Astrocyte (in vitro differentiated cells and primary cell): ENCODE measurements at places on chromosomes 11 and 22.
A peak's percentile ranks its signal among the peaks of the same experiment; 100 is the strongest.

DNA sequence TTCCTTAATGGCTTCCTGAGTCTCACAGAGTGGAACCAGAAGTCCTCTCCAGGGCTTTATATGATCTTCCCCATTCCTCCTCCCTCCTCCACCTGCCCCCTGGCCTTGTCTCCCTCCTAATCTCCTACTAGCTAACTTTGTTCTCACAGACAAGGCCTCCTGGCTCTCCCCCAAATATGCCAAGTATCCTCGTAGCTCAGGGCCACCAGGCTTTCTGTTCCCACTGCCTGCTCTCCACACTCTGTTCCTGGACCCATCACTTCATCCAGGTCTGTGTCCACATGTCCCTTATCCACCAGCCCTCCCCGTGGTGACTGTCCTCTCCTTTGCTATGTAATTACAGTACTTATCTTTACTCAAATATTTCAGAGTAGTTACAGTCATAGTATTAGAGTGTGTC lies 23.2 kb upstream of the LMO1 start:
- DNase-seq, result no peak

DNA sequence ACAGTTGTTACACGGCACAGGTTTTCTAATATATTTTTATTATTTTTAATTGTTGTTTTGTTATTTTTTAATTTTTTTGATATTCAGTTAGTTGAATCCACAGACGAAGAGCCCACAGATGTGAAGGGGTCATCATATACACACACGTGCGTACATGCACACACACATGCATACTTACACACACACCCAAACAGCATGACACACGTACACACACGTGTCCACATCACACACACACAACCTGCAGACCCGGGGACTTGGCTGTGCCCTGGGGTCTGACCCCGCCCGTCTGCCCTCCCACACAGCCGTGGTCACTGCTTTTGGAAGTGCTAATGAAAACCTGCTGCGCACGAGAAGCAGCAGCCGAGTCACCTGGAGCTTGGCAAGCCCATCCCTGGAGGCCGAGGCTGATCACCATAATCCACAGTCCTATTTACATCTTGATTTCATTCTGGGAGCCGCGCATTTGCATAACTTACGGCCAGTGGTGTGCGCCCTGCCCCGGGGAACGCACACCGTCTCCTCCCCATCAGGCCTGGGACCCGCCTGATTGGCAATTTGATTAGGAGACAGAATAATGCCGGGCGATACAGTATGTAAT lies 110.3 kb downstream of the BRD1 start:
- no peak for DNase-seq

- DNase-seq, result peak; percentile 42
These were observed 155.7 kb downstream of the GRIK4 start for GRCh38 chr11:120667281-120667680.

- no peak for DNase-seq
These were observed 68.3 kb upstream of the CTSC start for GRCh38 chr11:88405853-88406252.

- DNase-seq, result no peak
These were observed 57.2 kb downstream of the WNT11 start for GRCh38 chr11:76148941-76149613.

GRCh38 chr11:87398931-87399330 lies 361.2 kb downstream of the TMEM135 start:
- no peak for DNase-seq

- no peak for DNase-seq
These were observed 39.7 kb downstream of the ACAT1 start for GRCh38 chr11:108160970-108161566.

DNA sequence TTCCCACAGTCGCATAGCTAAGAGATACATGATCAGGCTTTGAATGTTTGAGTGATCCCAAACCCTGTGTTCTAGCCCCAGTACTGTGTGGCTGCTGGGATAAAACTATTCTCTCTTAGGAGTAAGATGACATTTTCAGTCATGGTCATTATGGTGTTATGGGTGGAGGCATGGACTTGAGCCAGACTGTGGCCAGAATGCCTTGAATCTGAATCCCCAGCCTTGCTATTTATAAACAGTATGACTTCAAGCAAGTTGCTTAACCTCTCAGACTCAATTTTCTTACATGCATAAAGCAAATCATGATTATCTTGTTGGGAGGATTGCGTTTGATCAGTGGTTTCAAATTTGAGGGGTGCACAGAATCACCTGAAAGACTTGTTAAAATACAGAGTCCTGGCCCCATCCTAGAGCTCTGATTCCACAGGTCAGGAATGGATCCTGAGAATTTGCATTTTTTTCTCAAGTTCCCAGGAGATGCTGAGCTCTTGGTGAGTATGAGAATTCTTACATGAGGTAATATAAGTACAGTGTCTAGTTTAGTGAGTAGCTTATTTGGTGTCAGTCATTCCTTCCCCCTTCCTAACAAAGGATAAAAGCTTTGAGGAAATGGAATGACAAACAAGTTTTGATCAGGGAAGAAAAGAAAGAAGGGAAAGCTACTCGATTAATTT lies 571.7 kb downstream of the METTL15 start:
- peak; percentile 80 for DNase-seq

- no peak for DNase-seq
These were observed 251.2 kb downstream of the FAT3 start for GRCh38 chr11:92475819-92476218.

GRCh38 chr11:78202733-78203167 lies 14.0 kb downstream of the USP35 start:
- DNase-seq, result no peak

DNA sequence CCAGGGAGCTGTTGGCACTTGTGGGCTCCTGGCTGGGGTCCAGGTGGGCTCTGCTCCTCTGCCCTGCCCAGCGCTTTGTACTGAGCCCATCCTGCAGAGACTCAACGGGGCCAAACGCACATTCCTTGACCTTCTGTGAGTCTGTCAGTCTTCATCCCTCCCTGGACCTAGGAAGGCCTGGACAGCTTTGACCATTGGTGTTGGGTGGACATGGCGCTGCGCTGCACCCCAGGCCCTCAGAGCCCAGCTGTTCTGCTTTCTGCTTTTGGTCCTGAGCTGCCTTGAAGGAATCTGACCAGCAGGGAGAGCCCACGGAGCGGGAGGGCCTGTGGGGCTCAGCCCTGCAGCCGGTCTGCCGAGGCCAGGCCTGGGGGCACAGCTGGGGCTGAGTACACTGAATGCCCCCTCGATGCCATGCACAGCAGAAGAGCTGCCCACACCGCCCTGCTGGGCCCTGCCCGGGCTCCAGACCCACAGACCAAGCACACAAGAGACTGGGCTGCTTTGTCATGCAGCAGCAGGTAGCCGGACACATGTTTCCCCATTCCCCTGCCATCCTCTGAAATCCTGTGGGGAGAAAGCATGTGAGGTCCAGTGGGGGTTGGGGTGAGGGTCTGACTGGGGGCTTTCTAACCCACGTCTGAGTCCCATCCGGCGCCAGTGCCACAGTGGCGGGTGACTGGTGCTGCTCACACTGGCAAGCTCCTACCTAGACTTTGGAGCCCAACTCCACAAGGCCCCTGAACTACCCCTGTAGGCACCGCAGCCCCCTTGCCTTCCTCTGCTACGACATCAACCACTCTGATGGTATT lies 24.1 kb upstream of the CCDC188 start:
- DNase-seq, result no peak

DNA sequence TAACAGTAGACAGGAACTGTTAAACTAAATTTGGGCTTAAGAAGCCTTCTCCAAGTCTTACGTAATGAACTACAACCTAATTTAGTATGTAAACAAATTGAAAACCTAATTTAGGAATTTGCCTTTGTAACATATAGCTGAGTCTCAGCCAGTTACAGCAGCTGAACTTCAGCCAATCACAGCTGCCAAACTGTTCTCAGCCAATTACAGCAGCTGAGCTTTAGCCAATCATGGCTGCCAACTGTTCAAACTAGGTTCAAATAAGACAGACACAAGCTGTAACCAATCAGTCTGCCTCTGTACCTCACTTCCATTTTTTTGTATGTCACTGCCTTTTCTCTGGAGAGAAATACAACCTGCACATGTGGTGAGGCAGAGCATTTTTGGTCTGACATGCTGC lies 95.0 kb upstream of the CD44 start:
- DNase-seq, result no peak

GRCh38 chr11:12075822-12076821 lies 34.3 kb upstream of the MICAL2 start:
- peak; percentile 100 for DNase-seq

DNA sequence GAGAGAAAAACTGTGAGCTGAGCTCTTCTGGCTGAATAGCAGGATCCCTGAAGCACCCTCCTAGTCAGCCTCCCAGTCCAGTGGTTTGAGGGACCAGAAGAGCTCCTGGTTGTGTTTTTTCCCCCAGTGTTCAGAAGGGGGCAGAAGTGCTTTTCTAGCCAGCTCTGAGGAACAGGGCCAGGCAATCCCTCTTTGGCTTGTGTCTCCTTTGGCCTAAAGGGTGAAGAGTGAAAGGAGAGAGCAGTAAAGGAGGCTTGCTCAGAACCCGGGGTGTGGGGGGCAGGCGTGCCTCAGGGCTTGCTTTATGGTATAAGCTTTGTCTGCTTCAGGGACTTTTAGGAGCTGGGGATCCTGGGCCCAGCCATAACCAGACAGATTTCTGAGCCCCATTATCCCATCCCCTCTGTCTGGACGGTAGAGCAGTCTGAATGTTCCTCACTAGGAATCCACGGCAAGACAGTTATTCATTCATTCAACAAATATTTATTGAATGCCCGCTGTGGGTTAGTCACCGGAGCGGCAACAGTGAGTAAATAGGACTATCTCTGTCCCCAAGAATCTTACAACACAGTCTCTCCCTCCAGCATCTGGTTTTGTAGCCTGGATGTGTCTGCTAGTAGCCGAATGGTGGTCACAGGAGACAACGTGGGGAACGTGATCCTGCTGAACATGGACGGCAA lies 14.5 kb downstream of the ACP2 start:
- peak; percentile 54 for DNase-seq
